ENCODE measurements at places on chromosomes 2 and 18. TPM values are rescaled to one million over a fixed set of nuclear protein-coding genes. Genes with fewer than 3 reads are reported as not detected.
A peak's percentile ranks its signal among the peaks of the same experiment; 100 is the strongest.

DNA sequence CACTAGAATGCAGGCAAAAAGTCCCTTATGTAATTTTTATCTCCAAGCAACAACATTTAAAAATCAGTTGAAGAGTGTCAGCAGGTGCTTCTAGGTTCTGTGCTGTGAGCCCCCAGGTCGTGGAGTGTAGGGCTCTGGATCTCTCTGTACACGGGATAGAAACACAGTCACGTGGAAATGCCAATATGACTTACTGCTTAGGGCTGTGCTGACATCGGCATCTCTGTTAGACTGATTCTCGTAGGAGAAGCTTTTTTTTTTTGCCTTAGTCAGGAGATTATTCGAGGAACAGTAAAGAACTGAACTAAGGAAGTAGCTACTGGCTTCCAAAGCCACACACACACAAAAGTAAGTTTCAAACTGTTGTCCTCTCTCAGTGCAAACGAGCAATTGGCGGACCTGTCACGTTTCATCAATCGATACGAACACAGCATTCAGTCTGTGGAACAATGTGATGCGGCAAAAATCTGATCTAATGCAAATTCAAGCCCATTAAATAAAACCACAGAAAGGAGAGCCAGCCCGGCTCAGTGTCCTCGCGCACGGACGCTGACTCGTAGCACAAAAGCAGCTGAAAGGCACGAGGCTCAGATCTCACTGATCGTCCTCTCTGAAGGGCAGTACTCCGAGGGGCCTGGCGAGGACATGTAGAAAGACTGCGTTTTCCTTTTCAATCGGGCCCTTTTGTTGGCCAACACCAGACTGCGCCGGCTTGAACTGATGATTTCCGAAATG lies 41.5 kb downstream of the PRELID3A start:
- no peaks in the 10 kb centered on the region for H3K4me1 ChIP-seq
- H3K27ac ChIP-seq, result no peak overlapping the region
- no peak overlapping the region for H3K4me3 ChIP-seq
- no peak for DNase-seq
- no peaks in the 10 kb centered on the region for H3K27me3 ChIP-seq

GRCh38 chr2:135773917-135774316 lies 32.3 kb downstream of the UBXN4 start:
- no peaks in the 10 kb centered on the region for H3K27me3 ChIP-seq
- H3K4me3 ChIP-seq, result no peak overlapping the region
- no peak overlapping the region for H3K27ac ChIP-seq
- no peak for DNase-seq

GRCh38 chr18:811182-811891 lies 705 bp downstream of the YES1 start:
- H3K4me3 ChIP-seq, result peak overlapping the region; percentile 60
- H3K27me3 ChIP-seq, result no peaks in the 10 kb centered on the region
- peaks cover 36% of the 10 kb centered on the region for H3K4me1 ChIP-seq
- no peak for DNase-seq
- H3K36me3 ChIP-seq, result no peaks in the 10 kb centered on the region
- H3K27ac ChIP-seq, result peak overlapping the region; percentile 94

GRCh38 chr18:56770873-56771272 lies 119.7 kb downstream of the WDR7 start:
- H3K27ac ChIP-seq, result no peak overlapping the region
- H3K4me1 ChIP-seq, result no peaks in the 10 kb centered on the region
- peaks cover 10% of the 10 kb centered on the region for H3K36me3 ChIP-seq

- H3K36me3 ChIP-seq, result peaks cover 10% of the 10 kb centered on the region
- H3K27ac ChIP-seq, result no peak overlapping the region
- no peaks in the 10 kb centered on the region for H3K4me1 ChIP-seq
These were observed 39.9 kb downstream of the STK17B start for GRCh38 chr2:196131384-196131937.

GRCh38 chr18:49368161-49368875 lies 92.1 kb downstream of the DYM start:
- no peaks in the 10 kb centered on the region for H3K4me1 ChIP-seq
- H3K27ac ChIP-seq, result no peak overlapping the region
- H3K27me3 ChIP-seq, result no peaks in the 10 kb centered on the region
- DNase-seq, result no peak

DNA sequence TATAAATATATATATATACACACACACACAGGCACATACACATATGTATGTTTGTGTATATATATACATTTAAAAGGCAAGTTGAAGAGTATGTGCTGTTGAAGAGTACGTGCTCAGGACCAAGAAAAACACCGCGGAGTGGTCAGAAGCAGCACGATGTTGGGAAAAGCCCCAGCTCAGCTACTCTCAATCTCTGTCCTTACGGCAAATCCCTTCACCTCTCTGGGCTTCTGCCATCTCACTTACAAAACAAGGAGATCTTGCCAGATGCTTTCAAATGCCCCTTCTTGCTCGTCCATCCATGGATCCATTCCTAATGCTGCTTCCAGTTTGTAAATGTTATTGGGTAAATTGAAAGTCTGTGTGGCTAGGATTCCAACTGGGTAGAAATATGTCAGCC lies 333.9 kb downstream of the BCL11A start:
- no peaks in the 10 kb centered on the region for H3K27me3 ChIP-seq
- H3K4me3 ChIP-seq, result no peak overlapping the region
- no peak overlapping the region for H3K27ac ChIP-seq

GRCh38 chr2:85734015-85734414 lies 19.8 kb upstream of the ATOH8 start:
- DNase-seq, result no peak
- H3K36me3 ChIP-seq, result no peaks in the 10 kb centered on the region
- H3K4me1 ChIP-seq, result peaks cover 3% of the 10 kb centered on the region
- H3K27ac ChIP-seq, result no peak overlapping the region
- H3K4me3 ChIP-seq, result no peak overlapping the region

GRCh38 chr18:80246445-80247392 lies 595 bp downstream of the PARD6G start:
- H3K27me3 ChIP-seq, result no peaks in the 10 kb centered on the region
- no peak overlapping the region for H3K4me3 ChIP-seq
- no peaks in the 10 kb centered on the region for H3K4me1 ChIP-seq
- no peaks in the 10 kb centered on the region for H3K36me3 ChIP-seq
- DNase-seq, result no peak

- no peaks in the 10 kb centered on the region for H3K36me3 ChIP-seq
- H3K4me1 ChIP-seq, result no peaks in the 10 kb centered on the region
- DNase-seq, result no peak
- H3K27me3 ChIP-seq, result no peaks in the 10 kb centered on the region
- no peak overlapping the region for H3K27ac ChIP-seq
These were observed 28.4 kb downstream of the TACR1 start for GRCh38 chr2:75170889-75171288.

GRCh38 chr2:239660390-239661230 lies 259.8 kb upstream of the HDAC4 start:
- H3K27me3 ChIP-seq, result no peaks in the 10 kb centered on the region
- no peak overlapping the region for H3K27ac ChIP-seq
- no peak for DNase-seq
- no peaks in the 10 kb centered on the region for H3K36me3 ChIP-seq
- H3K4me3 ChIP-seq, result no peak overlapping the region

Gene TNFRSF11A
- not detected for polyA plus RNA-seq

Gene SP9
- polyA plus RNA-seq, result not detected

Gene COL3A1
- not detected for polyA plus RNA-seq

Gene TOGARAM2
- 0.58 TPM for polyA plus RNA-seq

Gene UGT1A5
- polyA plus RNA-seq, result not detected

Gene DSC2
- polyA plus RNA-seq, result not detected

Gene GKN1
- polyA plus RNA-seq, result not detected

Gene CRYGC
- not detected for polyA plus RNA-seq

Gene TUBB8B
- polyA plus RNA-seq, result not detected

Gene CXCR4
- 502 TPM for polyA plus RNA-seq

All from naive thymus-derived CD4-positive, alpha-beta T cell (primary cell).